Activated CD4-positive, CD25-positive, alpha-beta regulatory T cell treated with anti-CD3 and anti-CD28 coated beads, Interleukin-2, amount 50 U/mL, for 16 hours (primary cell): ENCODE measurements at places on chromosomes 6 and 20.

GRCh38 chr6:3455569-3456394 lies 1.1 kb downstream of the SLC22A23 start:
- DNase-seq, result no peak

GRCh38 chr6:159390381-159390780 lies 221.2 kb downstream of the FNDC1 start:
- no peak for DNase-seq

DNA sequence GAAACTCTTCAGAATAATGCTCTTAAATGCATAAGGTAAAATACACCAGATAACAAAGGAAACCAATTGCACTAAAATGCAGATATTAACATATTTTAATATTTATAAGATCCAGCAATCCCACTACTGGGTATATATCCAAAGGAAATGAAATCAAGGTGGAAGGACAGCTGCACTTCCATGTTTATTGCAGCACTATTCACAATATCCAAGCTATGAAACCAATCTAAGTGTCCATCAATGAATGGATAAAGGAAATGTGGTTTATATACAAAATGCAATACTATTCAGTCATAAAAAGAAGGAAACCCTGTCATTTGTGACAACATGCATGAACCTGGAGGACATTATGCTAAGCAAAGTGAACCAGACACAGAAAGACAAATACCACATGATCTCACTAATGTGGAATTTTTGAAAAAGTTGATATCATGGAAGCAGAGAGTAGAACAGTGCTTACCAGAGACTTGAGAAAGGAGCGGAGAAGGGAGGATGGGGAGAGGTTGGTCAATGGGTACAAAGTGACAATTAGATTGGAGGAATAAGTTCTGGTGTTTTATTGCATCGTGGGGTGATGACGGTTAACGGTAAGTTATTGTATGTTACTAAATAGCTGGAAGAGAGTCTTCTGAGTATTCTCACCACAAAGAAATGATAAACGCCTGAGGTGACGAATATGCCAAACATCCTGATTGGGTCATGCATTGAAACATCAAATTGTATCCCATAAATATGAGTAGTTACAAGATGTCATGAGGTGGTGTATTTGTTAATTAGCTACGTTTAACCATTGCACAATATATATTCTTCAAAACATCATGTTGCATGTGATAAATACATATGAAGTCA lies 37.9 kb upstream of the RNF24 start:
- no peak for DNase-seq

DNA sequence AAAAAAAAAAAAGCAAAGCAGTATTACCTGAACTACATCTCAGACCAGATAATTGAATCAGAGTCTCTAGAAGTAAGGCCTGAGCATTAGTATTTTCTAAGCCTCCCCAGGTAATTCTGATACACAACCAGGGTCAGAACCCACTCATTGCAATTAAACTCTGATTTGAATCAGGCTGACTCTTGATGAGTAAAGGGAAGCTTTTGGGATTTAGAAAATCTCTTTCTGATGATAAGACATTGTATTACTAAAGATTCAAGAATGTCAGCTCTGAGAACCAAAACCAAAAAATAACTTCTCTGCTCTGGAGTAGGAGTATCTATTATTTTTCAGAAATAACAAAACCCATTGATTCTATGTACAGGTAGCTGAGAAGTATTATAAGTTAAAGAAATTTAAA lies 100.1 kb upstream of the COL21A1 start:
- no peak for DNase-seq

DNA sequence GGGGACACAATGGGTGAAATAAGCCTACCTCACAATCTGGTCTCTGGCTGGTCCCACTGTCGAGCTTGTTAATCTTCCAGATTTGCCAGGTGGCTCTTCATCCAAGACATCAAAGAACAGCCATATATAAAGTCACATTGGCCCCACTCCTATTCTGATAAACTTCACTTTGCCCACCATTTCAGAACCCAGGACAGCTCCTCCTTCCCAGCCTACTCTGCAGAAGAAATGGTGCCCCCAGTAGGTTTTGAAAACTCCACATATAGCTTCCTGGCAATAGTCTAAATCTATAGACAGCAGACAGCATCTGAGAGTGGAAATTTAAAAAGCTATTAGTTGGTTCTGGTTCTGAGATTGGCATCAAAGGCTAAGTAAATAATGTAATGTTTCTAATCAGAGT lies 143.1 kb upstream of the PCSK2 start:
- no peak for DNase-seq

DNA sequence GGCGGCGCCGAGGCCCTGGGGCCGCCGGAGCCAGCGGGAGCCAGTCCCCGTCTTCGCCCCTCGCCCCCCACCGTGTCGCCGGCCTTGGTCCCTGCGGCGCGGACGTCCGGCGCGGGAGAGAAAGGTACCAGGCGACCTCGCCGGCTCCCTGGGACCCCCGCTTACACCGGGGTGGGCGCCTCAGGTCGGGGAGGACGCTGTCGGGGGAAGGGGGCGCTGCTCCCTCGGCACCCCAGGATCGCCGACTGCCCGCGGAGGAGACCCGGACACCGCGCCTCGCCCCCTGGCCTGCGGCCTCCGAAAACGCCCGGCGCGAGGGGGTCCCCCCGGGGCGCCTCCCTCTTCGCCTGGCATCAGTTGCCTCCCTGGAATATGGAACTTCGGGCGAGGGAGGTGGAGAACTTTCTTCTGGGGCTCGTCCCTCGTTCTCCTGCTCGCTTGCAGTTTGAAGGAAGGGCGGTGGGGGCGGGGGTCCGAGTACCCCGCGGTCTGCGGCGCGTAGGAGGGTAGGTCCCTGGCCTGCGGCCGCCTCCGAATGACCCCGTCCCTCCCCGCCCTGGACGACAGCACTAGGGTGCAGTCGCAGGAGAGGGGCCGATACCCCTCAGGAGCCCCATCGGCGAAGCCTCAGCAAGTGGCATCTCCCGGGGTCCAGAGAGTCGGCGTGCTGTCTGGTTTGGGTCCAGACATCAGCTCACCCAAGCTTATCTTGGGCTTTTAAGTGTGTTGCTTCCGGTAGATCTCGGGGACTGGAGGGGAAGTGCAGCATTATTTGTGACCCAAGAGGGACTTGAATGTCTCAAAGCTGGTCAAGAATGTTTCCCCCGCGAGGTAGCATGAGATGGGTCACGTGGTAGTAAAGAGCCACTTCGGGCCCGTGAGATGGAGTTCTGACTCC lies 549 bp downstream of the ANKRD6 start:
- DNase-seq, result no peak

DNA sequence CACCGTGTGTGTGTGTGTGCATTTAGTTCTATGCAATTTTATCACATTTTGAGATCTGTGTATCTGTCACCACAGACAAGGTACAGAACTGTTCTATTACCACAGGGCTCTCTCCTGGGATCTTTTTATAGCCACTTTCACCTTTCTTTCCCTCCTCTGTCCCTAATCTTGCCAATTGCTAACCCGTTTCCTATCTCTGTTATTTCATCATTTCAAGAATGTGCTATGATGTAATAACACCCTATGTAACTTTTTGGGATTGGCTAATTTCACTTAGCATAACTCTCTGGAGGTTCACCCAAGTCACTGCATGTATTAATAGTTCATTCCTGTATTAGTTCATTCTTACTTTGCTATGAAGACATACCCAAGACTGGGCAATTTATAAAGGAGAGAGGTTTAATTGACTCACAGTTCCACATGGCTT lies 657.7 kb downstream of the QKI start:
- no peak for DNase-seq

- no peak for DNase-seq
Observed at GRCh38 chr6:127328043-127328609, 15.3 kb downstream of the ECHDC1 start.

- DNase-seq, result no peak
Observed at GRCh38 chr6:131060311-131060710, 2.7 kb downstream of the EPB41L2 start.

GRCh38 chr6:12436683-12437082 lies 146.5 kb downstream of the EDN1 start:
- no peak for DNase-seq

DNA sequence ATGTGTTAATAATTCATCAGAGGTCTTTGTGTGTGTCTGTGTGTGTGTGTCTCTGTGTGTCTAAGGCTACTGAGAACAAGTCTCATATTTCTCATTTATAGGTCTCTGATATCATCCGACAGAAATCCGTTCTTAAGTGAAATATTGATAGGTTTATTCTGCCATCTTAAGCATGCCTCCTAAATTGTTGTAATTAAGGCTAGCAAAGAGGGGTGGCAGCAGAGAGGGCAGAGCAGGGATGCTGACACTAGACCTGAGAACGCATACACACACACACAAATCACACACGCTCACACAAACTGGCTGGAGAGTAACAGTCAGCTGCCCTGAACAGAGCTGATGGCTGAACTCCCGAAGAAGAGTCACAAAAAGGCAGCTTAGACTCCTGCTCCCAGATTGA lies 84.9 kb upstream of the LRFN2 start:
- no peak for DNase-seq

DNA sequence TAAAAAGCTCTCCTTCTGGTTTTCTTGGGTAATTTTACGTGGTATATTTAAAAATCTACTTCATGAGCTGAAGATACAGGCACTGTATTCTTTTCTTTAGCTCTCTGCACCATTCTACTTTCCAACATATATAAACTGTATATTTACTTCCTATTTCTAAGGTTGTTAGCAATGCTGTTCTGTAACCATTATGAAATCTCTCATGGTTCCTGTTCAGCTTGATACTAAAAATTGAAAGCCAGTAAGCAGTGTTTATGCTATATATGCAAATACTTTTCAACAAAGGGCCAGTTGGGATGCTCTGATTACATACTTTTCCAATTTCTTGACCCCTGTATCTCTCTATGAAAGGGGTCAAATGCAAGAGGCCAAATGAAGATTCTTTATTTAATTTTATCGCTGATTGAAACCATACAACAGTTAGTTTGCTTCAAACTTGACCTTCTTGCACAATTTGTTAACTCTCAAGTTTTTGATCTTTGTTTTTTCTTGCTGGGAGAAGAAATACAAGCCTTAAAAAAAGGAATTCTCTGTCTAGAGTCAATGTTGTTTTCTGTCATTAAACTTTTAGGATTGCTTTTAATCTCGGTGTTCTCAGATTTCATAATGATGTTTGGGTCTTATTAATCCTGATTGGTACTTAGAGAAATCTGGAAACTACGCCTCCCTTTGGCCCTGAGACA lies 223.2 kb downstream of the PRL start:
- DNase-seq, result no peak

DNA sequence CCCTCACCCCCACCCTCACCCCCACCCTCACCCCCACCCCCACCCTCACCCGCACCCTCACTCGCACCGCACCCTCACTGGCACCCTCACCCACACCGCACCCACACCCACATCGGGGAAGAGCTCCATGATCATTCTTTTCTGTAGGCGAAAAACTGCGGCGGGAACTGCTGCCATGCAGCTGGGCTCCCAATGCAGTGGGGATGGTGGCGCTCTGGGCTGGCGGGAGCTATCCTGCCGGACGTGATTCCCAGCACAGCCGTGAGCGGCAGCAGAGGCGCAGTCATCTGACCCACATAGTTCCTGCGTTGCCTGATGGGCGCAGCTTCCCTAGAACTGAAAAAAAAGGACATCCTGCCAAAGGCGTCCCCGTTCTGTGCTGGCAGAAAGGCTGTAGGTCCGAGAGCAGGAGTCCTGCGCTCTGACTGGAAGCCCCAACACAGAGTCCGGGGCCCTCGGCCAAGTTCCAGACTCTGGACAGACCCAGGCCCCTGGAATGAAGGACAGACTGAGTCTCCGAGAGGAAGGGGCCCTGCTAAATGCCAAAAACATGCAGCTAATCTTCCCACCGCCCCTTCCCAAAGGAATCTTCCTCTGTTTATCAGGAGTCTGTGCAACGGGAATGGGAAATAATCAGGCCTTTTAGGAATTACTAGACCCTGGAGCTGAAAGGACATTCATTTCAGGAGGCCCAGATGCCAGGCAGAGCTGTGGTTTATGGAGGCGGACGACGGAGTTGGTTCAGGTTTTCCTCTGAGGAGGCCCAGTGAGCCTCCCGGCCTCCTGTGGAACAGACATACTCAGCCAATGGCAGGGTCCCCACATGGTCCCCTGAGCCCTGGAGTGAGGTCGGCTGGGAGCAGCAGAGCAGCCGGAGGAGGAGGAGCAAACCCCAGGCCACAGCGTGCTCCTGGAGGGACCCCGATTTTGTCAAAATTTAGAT lies 14.1 kb upstream of the TCFL5 start:
- DNase-seq, result no peak

GRCh38 chr6:37487591-37488380 lies 11.9 kb downstream of the CCDC167 start:
- DNase-seq, result no peak

- no peak for DNase-seq
Observed at GRCh38 chr20:6632187-6632586, 135.3 kb upstream of the BMP2 start.

- DNase-seq, result no peak
Observed at GRCh38 chr6:10276106-10276505, 138.8 kb downstream of the TFAP2A start.

- DNase-seq, result no peak
Observed at GRCh38 chr6:13099771-13100170, 228.6 kb downstream of the TBC1D7 start.
